ENCODE measurements at places on chromosomes 3 and 15.

- no peak for DNase-seq
Measured at GRCh38 chr3:134034005-134034785, 4.5 kb upstream of the SLCO2A1 start.

DNA sequence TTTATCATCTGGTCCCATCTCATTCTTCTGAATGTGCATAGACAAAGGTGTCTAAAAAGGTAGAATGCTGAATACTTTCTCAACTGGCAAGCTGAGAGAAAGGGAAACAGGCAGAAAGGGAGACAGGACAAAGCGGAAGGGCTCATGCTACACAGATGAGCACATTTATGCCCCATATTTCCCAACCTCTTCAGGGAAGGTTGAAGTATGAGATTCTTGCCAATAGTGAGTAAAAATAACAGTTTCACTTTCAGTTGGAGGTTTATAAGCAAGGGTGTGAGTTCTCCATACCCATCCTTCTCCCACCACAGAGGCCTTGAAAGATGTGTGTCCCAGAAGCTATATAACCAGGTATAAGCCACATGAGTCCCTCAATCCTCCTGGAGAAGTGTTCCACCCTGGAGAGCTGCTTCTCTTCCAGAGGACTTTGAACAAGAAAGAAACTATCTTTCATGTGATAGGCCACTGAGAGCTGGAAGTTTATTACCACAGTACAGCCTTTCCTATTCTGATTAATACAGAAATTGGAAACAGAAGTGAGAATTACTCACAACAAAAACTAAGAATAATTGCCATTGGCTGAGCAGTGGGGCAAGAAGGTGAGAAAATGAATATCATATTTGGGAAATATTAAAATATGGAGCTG, 709.4 kb upstream of the NR2F2 start:
- no peak for DNase-seq

DNA sequence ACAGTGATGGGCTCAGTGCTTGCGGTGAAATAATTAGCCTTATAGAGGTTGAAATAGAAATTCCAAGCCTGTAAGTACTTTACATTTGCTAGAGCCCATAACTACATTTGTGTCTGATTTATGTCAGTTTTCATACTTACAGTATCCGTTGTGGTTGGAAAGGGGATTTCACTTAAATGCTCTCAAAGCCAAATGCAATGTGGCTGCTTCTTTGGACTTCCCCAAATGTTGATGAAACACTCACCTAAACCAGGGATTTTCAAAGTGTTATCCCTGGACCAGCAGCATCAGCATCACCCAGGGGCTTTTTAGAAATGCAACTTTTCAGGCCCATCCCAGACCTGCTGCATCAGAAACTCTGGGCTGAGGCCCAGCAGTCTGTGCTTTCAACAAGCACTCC, 378.7 kb downstream of the MCTP2 start:
- DNase-seq, result no peak

DNA sequence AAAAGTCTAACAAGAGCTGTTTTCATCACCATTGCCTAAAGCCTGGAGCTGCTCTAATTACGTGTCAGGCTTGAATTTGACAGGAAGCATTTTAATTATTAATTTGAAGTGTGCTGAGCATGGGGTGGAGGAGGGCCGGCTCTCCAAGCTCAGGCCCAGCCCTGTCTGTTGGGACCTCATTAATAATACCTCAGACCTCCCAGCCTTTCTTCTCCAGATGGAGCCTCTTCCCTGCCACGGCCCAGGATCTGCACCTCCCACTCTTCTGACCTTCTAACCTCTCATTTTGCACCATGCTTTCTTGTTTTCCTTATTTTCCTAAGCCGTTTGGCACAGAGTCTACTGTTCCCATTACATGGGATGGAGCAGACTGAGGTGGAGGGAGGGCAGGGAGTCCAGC, 30.0 kb downstream of the INSYN1 start:
- no peak for DNase-seq

- DNase-seq, result no peak
Measured at GRCh38 chr3:125037498-125038150, 18.2 kb downstream of the HEG1 start.

GRCh38 chr15:92625251-92625980, 30.2 kb downstream of the FAM174B start:
- no peak for DNase-seq
